ENCODE measurements at places on chromosomes 16 and 17.

- no peak for DNase-seq
Observed at GRCh38 chr17:48719642-48720265, 2.6 kb downstream of the PRAC1 start.

- DNase-seq = peak; percentile 84
Observed at GRCh38 chr17:2700491-2701141, 10.9 kb downstream of the CLUH start.

GRCh38 chr17:79897243-79898063 lies 58.2 kb upstream of the CBX4 start:
- no peak for DNase-seq

DNA sequence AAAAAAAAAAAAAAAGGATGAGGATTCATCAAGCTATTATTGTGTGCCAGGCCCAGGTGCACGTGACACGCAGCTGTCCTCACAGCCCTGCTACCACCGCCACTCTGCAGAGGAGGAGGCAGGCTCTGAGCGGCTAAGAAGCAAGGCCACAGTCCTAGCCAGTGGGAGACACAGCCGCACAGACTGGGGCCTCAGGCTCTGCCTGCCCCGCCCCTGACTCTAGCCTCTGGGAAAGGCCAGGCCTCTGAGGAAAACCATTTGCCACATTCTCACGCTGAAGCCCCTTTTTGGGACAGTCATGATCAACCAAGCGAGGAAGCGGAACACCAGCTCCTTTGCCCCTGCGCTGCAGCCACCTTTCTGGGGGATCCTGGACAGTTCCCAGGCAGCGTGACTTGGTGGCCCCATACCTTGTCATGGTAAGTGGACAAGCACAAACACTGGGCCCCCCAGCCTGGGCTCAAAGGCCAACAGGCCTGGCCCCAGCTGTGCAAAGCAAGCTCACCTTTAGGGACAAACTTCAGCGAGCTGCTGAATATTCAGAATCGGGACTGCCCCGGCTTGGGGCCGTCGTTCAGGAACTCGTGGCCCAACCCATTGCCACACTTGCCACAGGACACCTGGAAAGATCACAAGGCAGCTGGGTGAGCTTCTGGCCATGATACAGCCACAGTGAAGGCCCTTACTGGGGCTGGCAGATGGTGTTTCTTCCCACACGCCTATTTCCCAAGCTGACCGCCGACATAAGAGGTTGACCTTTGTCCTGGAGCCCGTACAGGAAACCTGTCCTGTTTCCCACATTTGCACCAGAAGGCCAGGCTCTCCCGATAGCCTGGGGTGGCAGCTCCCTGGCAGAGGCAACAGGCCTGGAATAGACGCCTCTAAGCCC lies 2.5 kb downstream of the MSRB1 start:
- no peak for DNase-seq

DNA sequence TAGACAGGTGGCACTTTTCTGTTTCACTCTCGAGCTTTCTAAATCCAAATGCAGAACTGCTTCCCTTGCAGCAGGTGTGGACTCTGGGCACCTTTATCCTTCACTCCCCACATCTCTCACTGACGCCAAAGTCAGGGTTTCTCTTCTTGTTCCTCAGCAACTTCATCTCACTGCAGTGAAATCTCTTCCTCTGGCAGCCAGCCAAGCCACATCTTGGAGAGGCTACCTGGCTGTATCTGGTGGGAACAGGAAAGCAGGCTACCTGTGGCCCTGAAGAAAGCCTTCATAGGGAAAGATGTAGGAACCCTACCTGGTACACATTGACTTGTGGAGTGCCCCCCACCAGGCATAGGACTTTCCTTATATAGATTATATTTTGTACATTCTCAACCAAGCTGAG lies 159.1 kb downstream of the UTP18 start:
- DNase-seq = no peak

- DNase-seq = no peak
Observed at GRCh38 chr17:48589060-48589830, 796 bp downstream of the HOXB3 start.

DNA sequence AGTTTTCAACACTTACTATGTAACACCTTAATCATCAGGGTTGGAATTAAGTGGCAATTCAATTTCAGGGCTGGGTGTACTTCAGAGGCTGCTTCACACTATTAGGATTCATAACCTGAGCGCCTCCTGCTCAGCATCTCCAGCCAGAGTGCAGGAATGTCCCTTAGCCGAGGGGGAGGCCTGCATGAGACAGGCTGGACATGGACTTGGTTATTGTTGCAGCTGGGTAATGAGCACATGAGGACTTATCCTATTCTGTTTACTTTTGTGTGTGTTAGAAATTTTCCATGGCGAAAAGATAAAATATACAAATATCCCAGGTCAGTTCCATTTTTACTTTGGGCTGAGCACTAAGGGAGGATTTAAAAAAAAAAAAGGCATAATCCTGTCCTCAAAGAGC lies 10.4 kb downstream of the PMM2 start:
- DNase-seq = no peak
